Activated CD4-positive, alpha-beta T cell treated with anti-CD3 and anti-CD28 coated beads for 36 hours (primary cell): ENCODE measurements at places on chromosomes 7 and 10. TPM values are rescaled to one million over a fixed set of nuclear protein-coding genes. Genes with fewer than 3 reads are reported as not detected.
A peak's percentile ranks its signal among the peaks of the same experiment; 100 is the strongest.

Gene TWIST1
- total RNA-seq = 1.2 TPM

Gene COL1A2
- 0.11 TPM for total RNA-seq

DNA sequence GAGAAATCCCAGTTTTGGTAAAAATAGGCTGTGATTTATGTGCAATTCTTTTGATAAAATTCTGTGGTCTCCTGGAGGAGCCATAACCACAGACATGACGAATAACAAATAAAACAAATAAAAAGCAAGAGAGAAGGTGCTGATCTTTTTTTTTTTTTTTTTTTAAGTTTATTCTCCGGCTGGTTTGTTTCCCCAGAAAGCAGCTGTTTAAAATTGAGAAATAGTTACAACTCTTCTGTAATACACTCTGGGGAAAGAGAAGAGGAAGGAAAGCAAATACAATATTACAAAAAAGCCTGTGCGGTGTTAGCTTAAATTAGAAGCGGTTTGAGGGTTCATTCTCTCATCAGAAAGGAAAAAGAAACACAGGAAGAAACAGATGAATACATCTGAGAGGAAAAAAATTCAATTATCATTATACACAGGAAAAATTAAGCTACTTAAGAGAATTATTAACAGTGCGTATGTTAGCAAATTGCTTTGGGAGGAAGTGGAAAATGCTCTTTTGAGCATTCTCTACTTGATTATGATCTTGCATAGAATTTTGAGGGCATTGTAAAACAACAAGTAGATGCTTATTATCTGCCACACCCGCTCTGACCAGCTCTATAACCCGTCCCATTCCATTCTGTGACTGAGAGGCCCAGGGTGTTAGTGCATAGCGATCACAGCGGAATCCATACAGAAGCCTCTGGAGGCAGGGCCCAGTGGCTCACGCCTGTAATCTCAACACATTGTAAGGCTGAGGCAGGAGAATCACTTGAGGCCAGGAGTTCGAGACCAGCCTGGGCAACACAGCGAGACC, 40.6 kb upstream of the WAC start:
- no peak overlapping the region for H3K4me3 ChIP-seq
- H3K36me3 ChIP-seq = no peaks in the 10 kb centered on the region
- no peak for DNase-seq
- H3K27ac ChIP-seq = no peak overlapping the region

DNA sequence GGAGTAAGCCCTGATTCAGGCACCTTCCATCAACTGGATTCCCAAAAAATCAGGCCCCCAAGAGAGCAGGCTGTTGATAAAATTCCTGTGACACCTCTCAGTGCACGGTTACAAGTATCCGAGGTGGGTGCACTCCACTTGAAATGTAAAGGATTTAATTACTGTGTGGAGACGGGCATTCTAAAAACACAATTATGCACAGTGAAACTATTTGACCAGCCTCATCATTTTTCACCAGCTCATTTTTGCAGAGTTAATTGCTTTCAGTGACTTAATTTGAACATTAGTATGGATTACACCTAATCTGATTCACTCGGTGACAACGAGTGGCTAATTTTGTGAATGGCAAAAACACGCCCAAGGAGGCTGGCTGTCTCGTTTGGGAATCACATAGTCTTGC, 2.3 kb downstream of the FOXL3 start:
- H3K4me1 ChIP-seq = no peaks in the 10 kb centered on the region
- H3K27ac ChIP-seq = no peak overlapping the region
- no peak for DNase-seq
- no peak overlapping the region for H3K4me3 ChIP-seq
- H3K36me3 ChIP-seq = no peaks in the 10 kb centered on the region

- H3K4me1 ChIP-seq = peaks cover 25% of the 10 kb centered on the region
- no peaks in the 10 kb centered on the region for H3K27me3 ChIP-seq
- H3K4me3 ChIP-seq = no peak overlapping the region
- peak overlapping the region; percentile 34 for H3K27ac ChIP-seq
These were observed 182.7 kb upstream of the LYZL2 start for GRCh38 chr10:30812018-30812851.

DNA sequence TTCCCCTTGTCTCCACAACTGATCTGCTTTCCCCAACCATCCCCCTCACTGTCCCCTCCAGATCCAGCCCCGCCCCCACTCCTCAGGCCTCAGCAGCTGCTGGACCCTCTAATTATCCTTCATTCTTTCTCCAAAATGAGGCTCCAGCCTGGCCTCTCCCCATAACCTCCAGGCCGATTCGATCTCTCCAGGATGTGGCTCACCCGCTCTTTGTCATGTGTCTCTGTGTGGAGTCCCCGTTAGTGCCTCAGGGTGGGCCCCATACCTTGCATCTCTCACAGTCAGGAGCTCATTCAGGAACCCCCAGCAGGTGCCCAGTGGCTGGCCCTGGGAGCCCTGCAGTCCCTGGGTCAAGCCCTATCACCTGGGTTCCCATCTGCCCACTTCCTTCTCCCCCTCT, 1.3 kb downstream of the PILRA start:
- H3K27ac ChIP-seq = no peak overlapping the region
- H3K27me3 ChIP-seq = no peaks in the 10 kb centered on the region
- peaks cover 11% of the 10 kb centered on the region for H3K4me1 ChIP-seq
